ENCODE measurements at places on chromosomes 4 and X.

DNA sequence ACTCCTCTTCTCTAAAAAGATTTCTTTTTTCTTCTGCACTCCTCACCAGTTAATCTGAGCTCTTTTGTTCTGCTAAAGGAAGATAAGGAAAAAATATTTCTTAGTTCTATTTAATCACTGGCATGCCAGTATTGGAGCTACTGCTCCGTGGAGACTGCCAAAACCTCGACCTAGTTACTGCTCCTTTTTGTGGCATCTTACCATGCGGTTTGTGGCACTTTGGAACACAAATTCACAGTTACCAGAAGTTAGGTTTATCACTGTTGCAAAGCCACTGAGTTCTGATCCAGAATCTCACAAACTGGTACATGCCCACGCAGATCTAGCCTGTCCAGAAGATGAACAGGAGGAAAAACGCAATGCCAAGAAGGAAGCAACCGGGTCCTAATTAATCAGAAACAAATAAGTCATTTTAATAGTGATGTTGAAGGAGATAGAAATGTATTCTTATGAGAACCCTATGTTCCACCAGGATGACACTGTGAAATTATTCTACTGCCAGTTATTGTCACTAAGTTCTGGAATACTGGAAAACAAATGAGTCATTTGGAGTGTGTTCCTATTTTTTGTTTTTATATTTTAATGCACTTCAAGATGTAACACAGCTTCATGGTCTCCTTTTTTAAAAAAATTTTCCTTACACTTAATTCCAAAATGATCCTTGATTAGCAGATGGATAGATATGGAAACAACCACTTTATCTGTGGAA is 106.7 kb upstream of the GK2 start:
- no peak for DNase-seq

DNA sequence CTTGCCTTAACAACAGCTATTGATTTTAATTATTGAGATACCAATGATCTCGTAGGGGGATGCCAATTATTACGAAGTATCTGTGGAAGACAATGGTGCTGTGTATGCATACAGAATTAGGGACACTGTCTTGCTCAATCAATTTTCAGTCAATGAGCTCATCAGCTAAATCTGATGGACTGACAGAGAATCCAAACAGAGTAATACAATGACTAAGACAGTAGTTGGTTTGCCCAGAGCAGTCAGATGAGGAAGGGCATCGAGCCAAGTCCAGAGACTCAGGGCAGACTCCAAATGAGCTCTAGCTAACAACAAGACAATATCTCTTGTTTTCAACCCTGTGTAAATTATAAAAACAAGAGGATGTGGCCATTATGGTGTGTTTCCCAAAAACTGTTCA is 14.7 kb upstream of the GSX2 start:
- DNase-seq, result no peak

DNA sequence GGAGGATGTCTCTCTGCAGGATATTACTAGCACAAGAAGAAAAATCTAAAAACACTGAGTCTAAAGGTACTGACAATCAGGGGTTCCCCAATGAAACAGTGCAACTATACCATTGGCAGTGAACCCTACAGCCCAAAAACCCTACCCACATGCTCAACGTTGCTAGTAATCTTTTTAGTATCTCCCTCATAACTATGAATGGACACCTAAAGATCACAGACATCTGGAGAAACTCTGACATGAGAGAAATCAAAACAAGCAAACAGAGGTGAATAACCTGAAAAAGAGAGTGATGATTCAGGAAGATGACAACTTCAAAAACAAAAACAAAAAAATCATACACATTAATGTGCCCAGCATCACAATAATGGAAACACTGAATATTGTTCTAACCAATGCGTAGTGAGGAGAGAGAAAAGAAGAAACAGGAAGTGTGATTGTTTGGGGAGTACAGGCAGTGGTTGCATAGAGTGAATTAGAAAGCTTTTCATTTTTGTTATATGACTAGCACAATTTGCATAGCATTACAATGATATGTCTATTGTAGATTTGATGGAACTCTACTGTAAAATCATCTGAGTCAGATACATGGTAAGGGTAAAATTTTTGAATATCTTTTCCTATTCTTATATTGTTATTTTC is 78.9 kb upstream of the FMR1 start:
- DNase-seq, result no peak

DNA sequence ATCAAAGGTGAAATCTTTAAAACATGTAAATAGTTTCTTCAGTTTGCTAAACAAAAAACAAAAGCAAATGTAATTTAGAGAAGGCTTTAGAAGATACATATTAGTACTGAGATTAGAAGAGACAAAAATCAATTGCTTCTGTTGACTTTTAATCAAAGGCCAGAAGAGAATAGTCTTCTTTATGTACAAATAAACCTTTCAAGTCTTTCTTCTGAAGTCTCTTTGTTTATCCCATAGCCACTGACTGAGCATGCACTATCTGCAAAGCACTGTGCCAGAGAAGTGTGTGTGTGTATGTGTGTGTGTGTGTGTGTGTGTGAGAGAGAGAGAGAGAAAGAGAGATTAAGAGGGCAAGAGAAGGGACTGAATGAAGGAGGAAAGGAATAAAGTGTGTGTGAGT is 198.4 kb downstream of the GLUD2 start:
- no peak for DNase-seq

DNA sequence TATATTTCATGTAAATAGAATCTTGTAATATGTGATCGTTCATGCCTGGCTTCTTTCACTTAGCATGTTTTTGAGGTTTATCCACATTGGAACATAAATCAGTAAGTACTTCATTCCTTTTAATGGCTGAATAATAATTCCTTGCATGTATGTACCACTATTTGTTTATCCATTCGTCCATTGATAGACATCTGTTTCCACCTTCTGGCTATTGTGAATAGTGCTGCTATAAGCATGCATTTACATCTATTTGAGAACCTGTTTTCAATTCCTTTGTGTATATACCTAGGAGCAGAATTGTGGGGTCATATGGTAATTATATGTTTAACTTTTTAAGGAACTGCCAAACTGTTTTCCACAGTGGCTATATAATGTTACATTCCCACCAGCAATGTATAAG is 356.7 kb upstream of the DIPK2B start:
- no peak for DNase-seq
